ENCODE measurements at places on chromosomes 2 and 18.

- no peak for DNase-seq
Measured at GRCh38 chr2:109382951-109383350, 230.8 kb downstream of the SEPTIN10 start.

DNA sequence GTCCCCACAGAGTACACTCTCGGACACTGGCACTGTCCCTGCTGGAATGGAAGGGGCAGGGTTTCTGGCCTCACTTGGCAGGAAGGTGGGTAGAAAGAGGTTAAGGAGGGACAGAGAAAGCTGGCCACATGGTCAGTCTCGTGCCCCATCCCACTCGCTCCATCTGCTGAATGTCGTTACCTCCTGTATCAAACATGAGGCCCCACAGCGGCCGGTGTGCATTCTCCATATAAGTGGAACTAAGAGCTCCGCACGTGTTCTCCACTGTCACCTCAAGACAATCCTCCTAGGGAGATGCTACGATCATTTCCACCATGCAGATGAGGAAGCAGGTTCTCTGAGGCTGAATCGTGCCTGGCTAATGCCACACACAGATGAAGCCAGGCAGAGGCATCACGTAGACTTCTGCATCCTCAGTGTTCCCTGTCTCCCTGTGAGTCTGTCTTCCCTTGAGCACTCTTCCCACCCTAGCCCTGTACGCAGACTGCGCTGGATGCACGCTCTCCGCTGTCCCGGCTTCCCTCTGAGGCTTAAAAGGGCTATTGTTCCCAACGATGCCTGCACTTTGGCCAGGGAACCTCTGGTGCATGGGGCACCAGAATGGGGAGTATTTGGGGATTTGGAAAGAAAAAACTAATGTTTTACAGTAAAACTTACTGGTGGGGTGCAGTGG is 35.1 kb downstream of the MAL start:
- DNase-seq = no peak

DNA sequence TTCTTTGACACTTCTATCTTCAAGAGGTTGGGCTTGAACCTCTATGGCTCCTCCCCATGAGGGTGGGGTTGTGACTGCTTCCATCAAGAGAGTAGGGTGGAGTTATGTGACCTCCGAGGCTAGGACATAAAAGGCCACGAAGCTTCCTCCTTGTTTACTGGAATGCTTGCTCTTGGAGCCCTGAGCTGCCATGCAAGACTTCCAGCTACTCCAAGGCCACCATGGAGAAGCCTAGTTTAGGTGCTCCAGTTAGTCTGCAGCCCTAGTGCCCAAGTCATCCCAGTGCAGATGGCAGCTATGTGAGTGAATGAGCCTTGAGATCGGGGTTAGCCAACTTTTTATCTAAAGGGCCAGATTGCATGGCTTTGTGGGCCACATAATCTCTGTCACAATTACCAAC is 2.4 kb upstream of the MERTK start:
- DNase-seq = no peak

DNA sequence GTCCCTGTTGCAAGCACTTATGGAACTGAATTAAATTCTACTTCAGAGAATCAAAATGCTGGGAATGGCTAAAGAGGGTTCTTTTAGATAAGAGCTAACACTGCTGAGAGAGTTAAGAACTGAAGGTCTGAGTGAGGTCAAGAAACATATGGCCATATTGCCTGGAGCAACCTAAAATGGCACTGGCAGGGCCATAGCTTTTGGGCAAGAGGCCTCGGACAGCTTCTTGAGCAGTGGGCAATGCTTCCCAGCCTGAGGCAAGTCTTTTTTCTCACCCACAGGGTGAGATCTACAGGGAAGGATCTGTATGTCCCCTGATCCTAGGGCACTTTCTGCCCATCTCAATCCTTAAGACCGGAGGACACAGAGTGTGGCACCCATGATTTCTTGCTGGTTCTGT is 244.6 kb upstream of the NT5C1B start:
- DNase-seq = no peak

DNA sequence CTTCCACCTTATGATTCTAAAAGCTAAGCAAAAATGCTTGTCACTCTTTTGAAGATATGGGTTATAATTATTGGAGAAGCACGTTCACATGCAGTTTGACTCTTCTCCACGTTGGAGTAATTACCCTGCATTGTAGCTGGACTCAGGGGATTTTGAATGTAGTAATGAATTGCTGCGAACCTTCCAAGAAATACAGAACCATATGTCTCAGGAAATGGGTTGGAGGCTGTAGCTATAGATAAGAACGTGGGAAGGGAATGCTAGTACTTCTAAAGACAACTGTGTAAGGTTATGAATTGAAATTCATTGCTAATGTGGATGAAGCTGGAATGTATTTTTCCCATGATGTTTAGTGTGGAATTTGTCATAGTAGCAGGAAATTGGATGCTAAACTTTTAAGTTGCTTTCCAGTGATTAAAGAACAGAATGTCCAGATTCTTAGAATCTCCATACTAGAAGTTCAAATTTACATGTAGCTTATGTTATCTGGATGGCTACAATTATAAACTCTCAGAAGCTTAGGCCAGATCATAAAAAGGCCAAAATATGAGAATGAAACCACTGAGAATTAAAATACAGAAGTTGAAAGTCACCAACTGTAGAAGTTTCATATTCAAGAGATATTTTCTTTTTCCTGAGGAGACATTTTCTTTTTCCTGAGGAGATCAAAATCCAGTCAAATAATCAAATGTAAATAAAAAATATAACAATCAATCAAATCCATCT is 27.3 kb upstream of the SPOPL start:
- peak; percentile 91 for DNase-seq

GRCh38 chr2:140462990-140463389 is 1667.8 kb downstream of the LRP1B start:
- DNase-seq = no peak

DNA sequence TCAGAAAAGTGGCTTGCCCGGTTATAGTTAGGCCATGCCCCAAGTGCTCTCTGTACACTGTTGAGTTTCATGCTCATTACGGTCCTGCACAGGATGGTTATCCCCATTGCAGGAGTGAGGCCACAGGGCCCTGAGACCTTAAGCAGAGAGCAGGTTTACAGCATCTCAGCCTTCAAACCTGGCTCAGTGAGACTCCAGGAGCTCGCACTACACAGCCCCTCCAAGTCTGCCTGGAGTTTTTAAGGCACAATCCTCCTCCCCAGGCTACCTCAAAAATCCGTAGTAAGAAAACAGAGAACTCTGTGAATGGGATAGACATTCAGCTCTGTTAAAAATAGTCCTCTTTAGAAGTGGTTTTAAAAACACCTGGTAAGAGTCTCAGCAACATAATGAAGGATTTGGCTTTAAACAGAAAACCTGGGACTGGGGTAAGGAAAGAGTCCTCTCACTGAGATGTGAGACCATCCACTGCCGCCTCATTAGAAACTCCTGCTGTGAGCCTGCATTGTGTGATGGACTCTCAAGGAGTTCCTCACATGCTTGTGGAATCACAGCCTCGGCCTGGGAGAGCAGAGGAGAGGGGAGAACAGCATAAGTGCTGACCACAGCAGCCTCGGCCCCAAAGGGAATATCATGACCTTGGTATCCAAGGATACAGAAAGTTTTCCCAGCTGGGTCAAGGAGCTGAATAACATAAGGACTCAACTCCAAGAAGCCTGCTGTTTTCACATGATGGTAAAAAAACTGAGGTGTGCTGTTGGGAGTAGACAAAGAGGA is 214.8 kb downstream of the ATAD2B start:
- no peak for DNase-seq

All from pulmonary artery endothelial cell (primary cell).